ENCODE measurements at places on chromosomes 5 and 9.
A peak's percentile ranks its signal among the peaks of the same experiment; 100 is the strongest.

DNA sequence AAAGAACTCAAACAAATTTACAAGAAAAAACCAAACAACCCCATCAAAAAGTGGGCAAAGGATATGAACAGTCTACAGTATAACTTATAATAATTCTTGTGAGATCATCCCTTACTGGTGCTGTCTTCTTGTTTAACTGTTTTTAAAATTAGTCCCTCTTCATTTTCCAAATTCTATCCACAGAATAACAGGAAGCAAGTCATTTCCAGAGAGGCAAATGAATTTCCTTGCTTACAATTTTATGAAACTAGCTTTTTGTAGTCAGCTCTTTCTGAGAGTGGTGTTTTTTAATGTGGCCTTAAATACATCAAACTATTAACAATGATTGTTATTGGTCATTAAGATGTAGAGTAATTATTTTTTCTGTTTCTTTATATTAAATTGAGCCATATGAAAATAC lies 40.6 kb downstream of the FAM174A start:
- DNase-seq, result no peak

- DNase-seq, result no peak
Measured at GRCh38 chr5:107636555-107636954, 34.2 kb downstream of the EFNA5 start.

- DNase-seq, result no peak
Measured at GRCh38 chr5:172171118-172171517, 16.9 kb downstream of the STK10 start.

DNA sequence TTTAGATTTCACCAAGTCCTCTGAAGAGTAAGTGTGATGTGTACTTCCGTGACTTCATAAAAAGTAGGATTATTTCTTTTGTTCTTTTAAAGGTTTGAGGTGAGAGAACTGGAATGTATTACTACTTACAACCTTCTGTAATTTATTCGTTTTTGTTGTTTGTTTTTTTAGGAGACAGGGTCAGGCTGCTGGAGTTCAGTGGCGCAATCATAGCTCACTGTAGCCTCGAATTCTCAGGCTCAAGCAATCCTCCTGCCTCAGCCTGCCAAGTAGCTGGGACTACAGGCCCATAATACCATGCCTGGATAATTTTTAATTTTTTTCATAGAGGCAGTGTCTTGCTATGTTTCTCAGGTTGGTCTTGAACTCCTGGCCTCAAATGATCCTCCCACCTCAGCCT lies 68.3 kb upstream of the RETREG1 start:
- no peak for DNase-seq

DNA sequence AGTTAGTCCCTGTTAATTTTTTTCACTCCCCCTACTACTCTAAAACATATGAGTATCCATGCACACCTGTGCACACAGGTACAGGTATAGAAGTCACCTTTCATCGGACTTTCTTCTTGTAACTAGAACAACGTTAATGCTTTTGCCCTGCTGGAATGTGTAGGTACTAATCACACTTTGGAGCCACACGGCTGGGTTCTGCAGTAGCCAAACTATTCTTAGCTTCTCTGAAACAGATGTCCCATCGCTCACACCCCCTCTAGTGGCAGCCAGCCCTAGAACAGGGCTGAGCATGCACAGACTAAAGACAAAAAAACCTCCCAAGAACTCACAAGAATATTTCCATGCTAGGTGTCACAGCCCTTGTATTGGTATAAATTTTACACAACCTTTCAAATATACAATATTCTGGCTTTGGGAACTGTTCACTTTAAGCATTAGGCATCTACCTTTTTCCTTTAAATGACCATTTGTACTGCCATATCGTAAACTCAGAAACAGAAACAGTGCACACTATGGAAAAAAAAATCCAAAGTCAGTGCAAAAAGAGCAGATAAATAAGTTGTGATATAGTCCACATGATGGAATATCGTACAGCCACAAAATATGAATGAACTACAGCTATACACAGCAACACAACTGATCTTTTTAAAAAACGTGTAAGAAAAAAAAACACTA lies 64.0 kb downstream of the RETREG1 start:
- DNase-seq, result peak; percentile 18

GRCh38 chr5:176697267-176697933 lies 50.1 kb downstream of the TSPAN17 start:
- DNase-seq, result no peak

- no peak for DNase-seq
Measured at GRCh38 chr5:54944364-54944763, 41.0 kb downstream of the ESM1 start.

GRCh38 chr5:148820461-148821395 lies 5.7 kb upstream of the ADRB2 start:
- DNase-seq, result no peak

DNA sequence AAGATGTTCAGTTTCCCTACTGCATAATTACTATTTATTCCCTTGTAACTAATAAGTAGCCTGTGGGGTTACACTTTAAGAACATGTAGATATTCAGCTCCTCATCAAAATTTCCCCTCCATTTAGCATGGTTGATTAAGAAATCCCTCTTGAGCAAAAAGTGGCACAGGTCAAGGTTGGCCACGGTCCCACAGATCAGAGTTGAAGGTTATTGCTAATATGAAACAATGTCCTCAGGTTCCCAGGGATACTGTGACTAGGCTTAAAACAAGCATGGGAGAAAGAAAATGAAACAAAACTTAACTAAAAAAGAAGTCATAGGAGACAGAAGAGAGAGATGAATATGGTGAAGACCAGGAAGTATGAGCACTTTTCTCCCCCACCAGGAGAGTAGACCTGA lies 64.2 kb downstream of the RFK start:
- no peak for DNase-seq

Data from stimulated activated CD8-positive, alpha-beta memory T cell treated with anti-CD3 and anti-CD28 coated beads, Interleukin-7, amount 100 ng/mL, for 48 hours (primary cell).